Stimulated activated CD4-positive, alpha-beta T cell treated with anti-CD3 and anti-CD28 coated beads, Interleukin-1b, Interleukin-23, amount 100 ng/mL, for 1 hour (primary cell): ENCODE measurements at places on chromosomes 1 and 21.

- no peak for DNase-seq
These were observed 162.9 kb upstream of the C1orf174 start for GRCh38 chr1:4062992-4063391.

DNA sequence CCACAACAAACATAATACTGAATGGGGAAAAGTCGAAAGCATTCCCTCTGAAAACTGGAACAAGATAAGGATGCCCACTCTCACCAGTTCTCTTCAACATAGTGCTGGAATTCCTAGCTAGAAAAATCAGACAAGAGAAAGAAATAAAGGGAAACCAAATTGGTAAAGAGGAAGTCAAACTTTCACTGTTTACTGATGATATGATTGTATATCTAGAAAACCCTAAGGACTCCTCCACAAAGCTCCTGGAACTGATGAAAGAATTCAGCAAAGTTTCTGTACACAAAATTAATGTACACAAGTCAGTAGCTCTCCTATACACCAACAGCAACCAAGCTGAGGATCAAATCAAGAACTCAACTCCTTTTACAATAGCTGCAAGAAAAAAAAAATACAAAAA, 6.9 kb upstream of the F13B start:
- no peak for DNase-seq

DNA sequence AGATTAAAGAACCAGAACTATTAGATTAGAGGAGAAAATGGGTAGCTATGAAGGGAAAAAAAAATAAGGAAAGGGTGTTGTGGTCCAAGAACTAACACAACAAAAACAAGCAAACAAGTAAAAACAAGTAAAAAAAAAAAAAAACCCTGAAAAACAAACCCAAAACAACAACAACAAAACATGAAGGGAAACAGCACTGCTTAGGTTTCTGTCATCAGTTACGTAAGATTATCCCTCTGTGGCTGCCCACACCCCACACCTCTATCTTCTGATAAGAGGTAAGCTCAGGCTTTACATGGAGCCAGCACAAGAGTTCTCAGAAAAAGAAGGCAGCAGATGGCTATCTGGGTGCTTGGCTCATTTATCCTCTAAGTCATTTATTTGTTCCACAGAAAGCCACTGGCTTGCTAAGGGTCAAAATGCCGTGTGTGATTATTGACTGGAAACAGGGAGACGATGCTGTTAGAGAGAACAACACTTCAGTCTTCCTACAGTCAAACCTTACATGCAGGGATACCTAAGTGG, 57.5 kb downstream of the KIAA0319L start:
- DNase-seq = no peak

DNA sequence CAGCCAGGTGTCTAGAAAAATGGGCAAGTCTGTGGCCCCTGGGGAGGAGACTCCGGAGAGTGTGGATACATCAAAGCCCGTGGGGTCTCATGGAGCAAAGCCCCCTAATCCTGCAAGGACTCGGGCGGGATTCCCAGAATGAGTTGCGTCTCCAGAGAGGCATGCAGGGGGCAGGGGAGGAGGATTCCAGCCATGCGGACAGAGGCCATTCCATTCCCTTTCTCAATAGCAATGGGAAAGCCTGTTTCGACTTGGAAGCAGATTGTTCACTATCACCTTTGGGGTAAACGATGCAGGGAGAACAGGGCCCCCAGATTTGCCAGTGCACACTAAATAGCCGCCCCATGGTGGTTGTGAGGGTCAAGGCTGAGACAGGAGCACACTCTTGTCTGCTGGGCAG, 15.4 kb upstream of the PRDM15 start:
- no peak for DNase-seq

GRCh38 chr1:77706321-77706720, 23.9 kb upstream of the ZZZ3 start:
- DNase-seq = no peak

DNA sequence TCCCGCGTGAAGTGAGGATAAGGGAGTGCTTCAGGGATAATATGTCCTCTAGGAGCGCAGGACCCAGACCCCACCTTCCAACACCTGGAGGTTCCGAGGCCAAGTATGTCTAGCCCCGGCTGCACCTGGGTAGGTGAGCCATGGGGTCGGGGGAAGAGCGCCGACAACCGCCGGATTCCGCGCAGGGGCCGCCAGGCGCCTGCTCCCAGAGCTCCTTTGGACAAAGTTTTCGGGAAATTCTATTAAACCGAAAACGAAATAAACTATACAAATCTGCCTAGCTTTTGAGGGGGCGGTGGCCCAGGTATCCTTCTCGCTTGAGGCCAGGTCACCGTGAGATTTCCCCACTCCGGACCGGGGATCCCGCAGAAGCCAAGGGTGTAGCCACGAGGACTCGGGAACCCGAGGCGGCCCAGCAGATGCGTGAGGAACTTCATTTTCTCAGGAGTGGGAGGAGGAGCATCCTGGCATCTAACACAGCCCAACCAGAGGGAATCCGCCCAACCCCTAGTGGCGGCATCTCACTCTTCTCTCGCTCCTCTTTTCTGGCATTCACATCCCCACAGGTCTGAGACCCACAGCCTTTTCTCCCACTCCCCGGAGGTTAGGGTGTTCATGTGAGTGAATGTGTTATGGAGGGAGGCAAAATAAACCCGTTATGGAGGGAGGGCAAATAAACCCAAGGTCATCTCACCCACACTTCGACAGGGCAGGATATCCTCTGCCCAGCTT, 2.3 kb upstream of the DMRTA2 start:
- DNase-seq = no peak

DNA sequence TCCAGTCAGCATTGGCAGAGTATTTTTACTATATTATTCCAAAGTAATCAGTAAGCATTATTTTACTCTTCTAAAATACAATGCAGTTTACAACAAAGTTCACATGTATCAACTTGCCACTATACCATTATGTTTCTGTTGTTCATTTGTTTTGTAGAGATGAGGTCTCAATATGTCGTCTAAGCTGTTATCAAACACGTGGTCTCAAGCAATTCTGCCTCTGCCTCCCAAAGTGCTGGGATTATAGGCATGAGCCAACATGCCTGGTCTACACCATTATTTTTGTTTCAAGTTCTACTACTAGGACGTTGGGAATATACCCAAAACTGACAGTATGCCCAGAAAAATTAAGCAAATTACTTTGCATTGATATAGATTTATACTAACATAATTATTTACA, 19.8 kb downstream of the FAF1 start:
- DNase-seq = no peak

GRCh38 chr1:166974647-166975345, 544 bp downstream of the ILDR2 start:
- peak; percentile 33 for DNase-seq

GRCh38 chr1:63049135-63049534, 265.2 kb downstream of the ATG4C start:
- no peak for DNase-seq

- no peak for DNase-seq
These were observed 207.1 kb upstream of the ZC3H12A start for GRCh38 chr1:37267111-37267835.

GRCh38 chr1:183907070-183907469, 102.2 kb downstream of the RGL1 start:
- DNase-seq = no peak
